A549 treated with CORT108297 at 1 μM for 4 hours (cell line): ENCODE measurements at places on chromosomes 6 and 20. TPM values are rescaled to one million over a fixed set of nuclear protein-coding genes. Genes with fewer than 3 reads are reported as not detected.

TFAP2B gene
- not detected in 5 replicates for total RNA-seq

SLC22A23 gene
- 7.9 to 10.6 TPM (median 9.9 TPM) in 5 replicates for total RNA-seq

LGSN gene
- total RNA-seq: 2.6 to 3.7 TPM (median 3.3 TPM) in 5 replicates

WFDC2 gene
- 0.20 to 0.23 TPM in 2 of 5 replicates, not detected in the others for total RNA-seq

C2 gene
- 0.21 to 0.68 TPM (median 0.31 TPM) in 5 replicates for total RNA-seq

POPDC3 gene
- 26.4 to 30.2 TPM (median 28.2 TPM) in 5 replicates for total RNA-seq
